ENCODE measurements at places on chromosomes 7 and 10.

DNA sequence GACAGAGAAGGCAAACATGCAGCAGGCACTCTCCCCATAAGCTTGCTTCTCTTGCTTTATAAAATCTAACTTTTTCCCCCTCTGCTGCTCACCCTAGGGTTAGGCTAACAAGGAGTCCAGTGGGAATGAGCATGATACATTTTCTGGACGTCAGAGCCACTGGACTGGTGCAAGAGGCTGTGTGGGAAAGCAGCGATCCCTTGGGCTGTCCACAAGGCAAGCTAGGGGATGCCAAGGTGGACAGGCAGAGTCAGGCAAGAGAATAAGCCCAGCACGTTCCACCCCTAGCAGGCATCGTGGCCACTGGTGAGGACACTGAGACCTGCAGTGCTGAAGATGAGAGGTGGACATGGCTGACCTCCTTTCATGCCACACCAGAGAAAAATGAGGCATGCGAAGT, 290.9 kb upstream of the ZMIZ1 start:
- peak; percentile 55 for DNase-seq

DNA sequence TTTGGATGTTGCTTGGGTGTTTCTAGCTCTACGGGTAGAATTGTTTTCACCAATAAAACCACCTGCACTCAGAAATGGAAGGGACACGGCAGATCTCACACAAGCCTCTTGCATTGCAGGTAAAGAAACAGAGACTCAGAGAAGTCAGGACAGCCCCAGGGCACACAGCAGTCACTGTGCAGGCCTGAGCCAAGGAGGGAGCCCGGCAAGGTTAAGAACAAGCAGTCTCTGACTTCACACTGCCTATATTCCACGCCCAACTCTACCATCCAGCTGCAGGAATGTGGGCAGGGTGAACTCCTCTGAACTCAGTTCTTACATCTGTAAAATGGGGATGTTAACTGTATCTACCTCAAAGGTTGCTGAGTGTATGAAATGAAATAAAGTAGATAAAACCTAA, 15.4 kb downstream of the CHST15 start:
- DNase-seq: no peak

- peak; percentile 94 for DNase-seq
Observed at GRCh38 chr7:128217030-128217805, 23.9 kb upstream of the LEP start.

- peak; percentile 82 for DNase-seq
Observed at GRCh38 chr10:102064868-102065560, at the start of gene HPS6. Gene HPS6 (plus strand): TSS chr10:102065349. CDS start chr10:102065475, 126 bp downstream.

DNA sequence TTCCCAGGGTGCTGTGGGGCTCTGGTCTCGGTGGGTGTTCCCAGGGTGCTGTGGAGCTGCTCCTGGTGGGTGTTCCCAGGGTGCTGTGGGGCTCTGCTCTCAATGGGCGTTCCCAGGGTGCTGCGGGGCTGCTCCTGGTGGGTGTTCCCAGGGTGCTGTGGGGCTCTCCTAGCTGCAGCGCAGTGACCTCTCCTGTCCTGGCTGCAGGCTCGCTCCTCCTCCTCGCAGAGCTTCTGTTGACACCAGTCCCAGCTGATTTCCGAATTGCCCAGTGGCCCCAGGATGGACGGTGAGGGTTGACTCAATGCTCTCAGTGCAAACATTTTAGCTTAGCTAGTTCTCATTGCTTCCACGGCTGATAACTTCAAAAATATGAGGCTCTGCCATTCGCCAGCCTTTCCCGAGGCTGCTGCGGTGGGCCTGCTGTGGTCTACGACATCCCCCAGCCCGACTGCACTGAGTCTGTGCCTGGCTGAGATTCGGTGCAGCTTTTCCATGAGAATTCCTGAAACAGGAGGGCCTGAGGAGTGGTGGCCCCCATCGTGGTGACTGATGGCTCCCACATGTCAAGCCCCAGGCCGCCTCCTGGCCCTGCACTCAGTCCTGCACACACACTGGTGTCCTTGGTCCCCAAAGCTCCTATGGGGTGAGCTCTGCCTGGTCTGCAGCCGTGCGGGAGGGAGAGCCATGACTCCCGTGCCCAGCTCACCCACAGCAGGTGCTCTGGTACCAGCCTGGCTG, 58.3 kb upstream of the NKX6-2 start:
- DNase-seq: no peak

GRCh38 chr7:37920305-37920848, at the start of gene EPDR1:
Gene EPDR1 (plus strand): TSS chr7:37920640. CDS start chr7:37920940, 300 bp downstream.
- no peak for DNase-seq

DNA sequence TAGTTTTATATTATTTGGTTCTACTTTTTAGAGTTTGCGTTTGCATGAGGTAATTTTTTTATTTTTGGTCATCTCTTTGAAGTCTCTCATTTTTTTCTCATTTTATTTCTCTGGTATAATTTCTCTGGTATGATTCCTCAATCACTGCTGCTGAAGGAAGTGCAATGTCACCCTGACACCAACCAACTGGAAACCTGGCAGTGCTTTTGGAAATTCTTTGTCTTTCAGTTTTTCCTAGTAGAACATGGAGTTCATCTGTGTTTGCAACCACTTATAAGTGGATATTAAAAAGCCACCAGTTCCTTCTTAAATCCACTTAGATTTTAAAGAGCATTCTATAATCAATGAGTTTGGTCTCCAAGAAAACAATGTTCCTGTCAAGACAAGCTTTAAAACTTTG, 291.8 kb downstream of the PRKG1 start:
- DNase-seq: no peak

DNA sequence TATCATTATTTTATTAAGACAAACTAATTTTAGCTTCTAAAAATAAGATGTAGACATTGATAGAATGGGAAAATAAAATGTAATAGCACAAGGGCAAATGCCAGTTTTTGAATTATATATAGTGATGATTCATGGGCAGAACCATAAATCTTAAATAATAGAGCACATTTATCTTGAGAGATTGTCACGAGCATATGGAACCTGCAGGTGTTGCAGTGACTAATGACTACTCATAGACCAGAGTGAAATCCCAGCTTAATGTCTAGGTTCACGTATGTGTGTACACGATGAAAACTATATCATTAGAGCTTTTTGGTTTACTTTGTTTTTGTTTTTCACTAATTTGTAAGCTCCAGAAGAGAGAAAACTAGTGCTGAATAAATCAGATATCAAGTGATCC, 150.2 kb upstream of the CACNA2D1 start:
- DNase-seq: peak; percentile 24

GRCh38 chr10:71380841-71381240, 15.9 kb upstream of the CDH23 start:
- DNase-seq: no peak

DNA sequence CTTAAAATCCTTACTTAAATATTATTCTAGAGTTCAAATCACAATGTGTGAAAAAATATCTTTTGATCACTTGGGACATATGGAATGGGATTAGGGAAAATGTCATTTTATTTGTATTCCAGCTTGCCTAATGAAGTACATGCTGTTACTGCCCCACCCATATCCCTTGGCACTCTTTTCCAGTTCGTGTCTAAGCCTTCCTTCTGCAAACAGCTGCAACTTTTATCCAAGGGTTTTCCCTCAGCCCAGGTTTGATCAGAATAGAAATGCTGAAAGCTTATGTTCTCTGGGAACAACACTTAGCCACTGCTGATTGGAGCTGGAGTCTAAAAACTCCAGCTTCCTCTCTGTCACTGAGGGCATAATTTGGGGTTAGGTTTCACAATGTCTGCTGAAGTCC, 214.1 kb upstream of the FAM3C start:
- DNase-seq: no peak

- DNase-seq: no peak
Observed at GRCh38 chr7:108044345-108044744, 41.4 kb upstream of the LAMB1 start.

DNA sequence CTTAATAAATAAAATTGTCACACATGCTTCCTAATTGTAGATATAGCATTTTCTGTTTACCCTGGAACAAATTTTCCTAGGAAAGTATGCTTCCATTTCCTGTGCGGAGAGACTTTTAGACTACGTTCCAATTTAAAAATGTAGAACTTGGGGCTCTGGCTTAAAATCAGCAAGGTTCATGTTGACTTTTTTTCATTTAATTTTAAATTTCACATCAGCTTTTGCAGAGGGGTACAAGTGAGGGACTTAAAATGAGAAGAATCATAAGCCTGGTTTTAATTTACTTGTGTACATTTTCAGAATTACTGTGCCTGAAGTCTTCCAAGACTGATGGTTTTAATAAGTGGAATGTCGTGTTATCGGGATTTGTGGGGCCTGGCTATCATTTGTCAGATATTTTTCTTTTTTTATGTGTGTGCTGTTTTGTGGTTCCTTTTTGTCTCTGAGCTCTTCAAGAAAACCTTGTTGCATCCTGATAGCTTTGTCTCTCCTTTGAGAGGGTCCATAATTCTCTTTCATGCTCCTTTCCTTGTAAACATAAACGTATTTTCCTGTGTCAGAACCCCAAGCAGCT, 8.8 kb upstream of the ATRNL1 start:
- DNase-seq: no peak

DNA sequence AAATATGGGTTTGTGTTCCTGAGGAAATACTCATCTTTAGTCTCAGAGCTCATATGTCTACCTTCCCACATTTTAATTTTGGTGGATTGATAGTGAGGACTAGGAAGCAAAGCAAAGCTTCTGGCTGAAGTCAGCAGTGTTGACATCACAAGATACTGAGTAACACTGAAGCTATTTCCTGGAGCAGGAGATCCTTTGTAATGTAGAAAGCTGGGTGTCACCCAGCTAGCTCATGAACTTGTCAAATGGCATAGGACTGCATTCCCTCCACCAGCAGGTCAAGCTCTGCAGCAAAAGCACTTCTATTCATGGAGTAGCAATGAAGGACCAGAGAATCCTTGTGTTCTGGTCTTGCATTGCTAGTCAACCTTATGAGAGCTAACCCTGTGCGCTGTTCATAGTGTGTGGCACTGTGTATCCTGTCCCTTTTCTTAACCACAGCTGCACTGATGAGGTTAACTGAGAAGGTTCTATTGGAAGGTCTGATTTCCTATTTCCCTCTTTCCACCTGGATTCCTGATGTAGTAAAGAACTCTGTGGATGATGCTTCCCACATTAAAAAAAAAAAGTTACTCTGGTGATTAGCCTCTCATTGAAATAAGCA, 94.8 kb upstream of the ZNF804B start:
- peak; percentile 6 for DNase-seq

DNA sequence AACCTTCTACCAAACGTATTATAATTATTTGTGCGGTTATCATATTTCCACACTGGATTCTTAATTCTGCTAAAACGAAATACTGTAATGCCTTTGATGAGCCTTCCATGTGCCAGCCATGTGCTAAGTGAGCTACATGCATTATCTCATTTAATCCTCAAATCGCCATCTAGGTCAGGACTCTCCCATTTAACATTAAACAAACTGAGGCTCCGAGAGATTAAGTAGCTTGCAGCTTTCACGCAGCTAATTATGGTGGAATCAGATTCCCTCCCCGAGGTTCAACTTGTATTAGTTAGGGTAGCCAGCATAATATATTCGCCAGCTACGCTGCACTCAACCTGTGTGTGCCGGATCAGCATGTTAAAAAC, 798 bp upstream of the TSPAN33 start:
- no peak for DNase-seq

- no peak for DNase-seq
Observed at GRCh38 chr7:79781716-79782115, 328.2 kb upstream of the MAGI2 start.
